Endothelial cell (in vitro differentiated cells): ENCODE measurements at places on chromosomes 4 and X. TPM values are rescaled to one million over a fixed set of nuclear protein-coding genes. Genes with fewer than 3 reads are reported as not detected.

The TENM3 gene
- total RNA-seq: 29.7 TPM

The NAP1L3 gene
- total RNA-seq: 18.3 TPM

The IL2RG gene
- total RNA-seq: not detected

The SLIT2 gene
- total RNA-seq: 8.1 TPM

The GPM6B gene
- 18.8 TPM for total RNA-seq

The PAK3 gene
- 4.0 TPM for total RNA-seq

The UGT2B7 gene
- total RNA-seq: not detected

The UVSSA gene
- total RNA-seq: 22.1 TPM

The SERTM2 gene
- total RNA-seq: 0.92 TPM

DNA sequence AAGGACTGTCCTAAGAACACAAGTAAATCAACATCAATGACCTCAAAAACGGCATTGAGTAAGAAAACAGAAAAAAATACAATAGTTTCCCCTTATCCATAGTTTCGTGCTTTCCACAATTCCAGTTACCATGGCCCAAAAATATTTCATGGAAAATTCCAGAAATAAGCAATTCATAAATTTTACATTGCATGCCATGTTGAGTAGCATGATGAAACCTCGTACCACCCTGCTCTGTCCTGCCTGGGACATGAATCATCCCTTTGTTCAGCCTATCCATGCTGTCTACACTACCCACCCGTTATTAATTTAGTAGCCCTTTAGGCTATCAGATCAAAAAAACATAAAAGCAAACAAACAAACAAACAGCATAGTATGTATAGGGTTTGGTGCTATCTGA is 51.1 kb downstream of the KLF3 start:
- H3K4me3 ChIP-seq: no peak overlapping the region
- H3K27me3 ChIP-seq: peaks cover 2% of the 10 kb centered on the region
- peaks cover 7% of the 10 kb centered on the region for H3K36me3 ChIP-seq
- no peak overlapping the region for H3K27ac ChIP-seq

DNA sequence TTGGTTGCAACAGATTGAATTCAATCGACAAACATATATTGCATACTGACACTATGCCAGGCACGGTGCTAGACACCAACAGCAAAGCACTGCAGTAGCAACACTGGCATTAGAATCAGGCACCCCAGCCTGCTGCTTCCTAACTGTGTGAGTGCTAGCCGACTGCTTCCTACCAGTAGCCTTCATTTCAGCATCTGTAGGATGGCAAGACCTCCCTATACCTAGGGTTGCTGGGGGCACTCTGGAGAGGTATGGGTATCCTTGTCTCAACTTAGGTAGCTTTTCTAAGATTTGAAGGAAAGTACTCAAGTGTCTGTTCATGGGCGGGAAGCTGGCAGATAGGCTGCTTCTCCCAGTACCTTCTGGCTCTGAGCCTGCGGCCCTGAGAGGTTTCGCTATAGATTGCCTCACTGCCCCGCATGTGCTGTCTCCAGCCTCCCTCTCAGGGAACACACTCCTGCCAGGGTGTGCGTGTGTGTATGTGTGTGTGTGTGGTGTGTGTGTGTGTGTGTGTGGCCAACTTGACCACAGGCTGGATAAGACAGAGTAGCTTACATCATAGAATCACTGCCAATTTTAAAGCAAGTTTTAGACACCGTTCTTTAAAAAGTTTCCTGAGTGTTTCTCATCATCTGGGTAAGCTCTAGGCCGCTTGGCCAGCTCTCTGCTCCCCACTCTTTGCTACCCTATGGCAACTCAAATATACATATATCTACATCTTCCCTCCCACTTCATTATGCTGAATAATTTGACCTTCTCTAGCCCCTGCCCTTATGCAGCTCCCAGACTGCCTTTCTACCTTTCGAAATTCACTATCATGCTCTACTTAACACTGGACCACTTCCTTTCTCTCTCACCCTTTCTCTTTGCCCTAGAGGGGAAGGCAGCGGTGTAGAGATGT is 97.0 kb upstream of the PJA1 start:
- peaks cover 15% of the 10 kb centered on the region for H3K27me3 ChIP-seq
- no peak overlapping the region for H3K4me3 ChIP-seq
- H3K27ac ChIP-seq: no peak overlapping the region
- no peak for DNase-seq

DNA sequence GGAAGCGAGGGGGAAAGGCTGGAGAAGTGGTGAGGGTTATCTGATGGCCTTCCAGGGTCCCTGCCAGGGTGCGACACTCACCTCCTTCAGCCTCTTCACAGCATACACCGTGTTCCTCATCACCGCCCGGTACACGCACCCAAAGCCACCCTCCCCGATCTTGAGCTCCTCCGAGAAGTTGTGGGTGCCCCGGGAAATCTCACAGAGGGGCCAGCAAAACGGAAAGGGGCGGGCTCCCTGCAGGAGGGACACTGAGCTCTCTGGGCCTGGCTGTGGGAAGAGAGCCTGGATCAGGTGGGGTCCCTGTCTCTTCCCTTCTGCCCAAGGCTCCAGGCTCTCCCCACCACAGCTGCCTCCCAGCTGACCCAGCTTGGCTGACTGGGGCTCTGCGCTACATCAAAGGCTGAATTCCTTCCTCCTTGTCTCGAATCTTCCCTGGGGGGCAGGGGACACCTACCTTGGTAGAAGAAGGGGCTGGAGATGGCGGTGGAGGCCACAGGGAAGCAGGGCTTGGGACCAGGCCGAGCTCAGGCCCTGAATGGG is 1.1 kb downstream of the IRAK1 start:
- peaks cover 11% of the 10 kb centered on the region for H3K4me1 ChIP-seq
- no peak overlapping the region for H3K27ac ChIP-seq

- H3K27me3 ChIP-seq: peaks cover 18% of the 10 kb centered on the region
- no peak overlapping the region for H3K4me3 ChIP-seq
- peaks cover 8% of the 10 kb centered on the region for H3K36me3 ChIP-seq
These were observed 38.6 kb upstream of the SORCS2 start for GRCh38 chr4:7153711-7154110.

DNA sequence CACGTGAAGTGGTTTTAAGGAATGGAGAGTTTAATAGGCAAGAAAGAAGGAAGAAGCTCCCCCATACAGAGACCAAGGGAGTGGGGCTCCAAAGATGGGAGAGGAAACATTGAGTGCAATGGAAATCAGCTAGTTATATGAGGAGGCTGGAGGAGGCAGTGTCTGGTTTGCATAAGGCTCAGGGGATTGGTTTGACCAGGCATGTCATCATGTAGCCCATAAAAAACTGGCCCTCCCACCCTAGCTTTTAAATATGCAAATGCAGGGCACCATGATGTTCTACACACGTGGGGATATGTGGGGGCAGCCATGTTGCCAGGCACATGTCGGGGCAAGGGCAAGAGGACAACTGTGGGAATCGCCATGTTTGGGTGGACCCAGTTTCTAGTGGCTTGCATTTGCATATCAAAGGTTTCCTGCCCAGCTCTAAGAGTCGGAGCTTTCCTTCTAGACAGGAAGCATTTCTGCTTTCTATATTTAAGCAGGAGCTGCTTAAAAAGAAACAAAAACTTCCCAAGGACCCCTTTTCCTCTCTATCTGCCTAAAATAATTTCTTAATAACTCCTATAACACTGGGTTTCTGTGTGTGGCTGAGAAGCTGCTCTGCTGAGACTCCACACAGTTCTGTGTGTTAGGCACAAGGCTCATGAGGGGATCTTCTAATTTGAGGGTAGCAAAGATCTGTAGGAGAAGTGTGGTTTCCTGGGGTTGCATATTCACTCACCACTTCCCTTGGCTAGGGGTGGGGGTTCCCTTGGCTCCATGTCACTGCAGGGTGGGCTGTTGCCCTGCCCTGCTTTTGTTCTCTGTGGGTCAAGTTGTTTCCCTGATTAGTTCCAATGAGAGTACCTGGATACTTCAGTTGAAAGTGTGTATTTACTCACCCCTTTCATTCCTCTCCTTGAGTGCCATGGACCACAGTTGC is 113.5 kb downstream of the VSIG4 start:
- H3K4me3 ChIP-seq: no peak overlapping the region
- no peak for DNase-seq
- peaks cover 2% of the 10 kb centered on the region for H3K27me3 ChIP-seq
- H3K27ac ChIP-seq: no peak overlapping the region
- no peaks in the 10 kb centered on the region for H3K4me1 ChIP-seq

GRCh38 chrX:84322083-84322827 is 134.3 kb upstream of the RPS6KA6 start:
- H3K27me3 ChIP-seq: peaks cover 2% of the 10 kb centered on the region
- H3K4me3 ChIP-seq: no peak overlapping the region
- no peak for DNase-seq
- H3K27ac ChIP-seq: no peak overlapping the region
- no peaks in the 10 kb centered on the region for H3K4me1 ChIP-seq
- H3K36me3 ChIP-seq: peaks cover 3% of the 10 kb centered on the region

DNA sequence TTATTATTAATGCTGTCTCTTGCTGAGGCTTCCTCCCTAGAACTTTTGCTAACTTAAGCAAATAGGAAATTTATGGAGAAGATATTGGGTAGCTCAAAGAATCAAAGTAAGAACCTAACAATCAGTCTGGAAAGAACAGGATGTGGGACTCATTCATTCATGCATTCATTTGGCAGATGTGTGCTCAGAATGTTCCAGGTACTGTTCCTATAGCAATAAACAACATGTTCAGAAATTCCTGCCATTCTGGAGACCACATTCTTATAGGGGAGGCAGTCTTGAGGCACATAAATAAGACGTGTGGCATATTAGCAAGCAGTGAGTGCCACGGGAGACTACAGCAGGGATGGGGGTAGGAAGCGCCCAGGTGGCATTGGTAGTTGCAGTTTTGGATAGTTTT is 5.0 kb downstream of the GRK4 start:
- H3K4me3 ChIP-seq: no peak overlapping the region

DNA sequence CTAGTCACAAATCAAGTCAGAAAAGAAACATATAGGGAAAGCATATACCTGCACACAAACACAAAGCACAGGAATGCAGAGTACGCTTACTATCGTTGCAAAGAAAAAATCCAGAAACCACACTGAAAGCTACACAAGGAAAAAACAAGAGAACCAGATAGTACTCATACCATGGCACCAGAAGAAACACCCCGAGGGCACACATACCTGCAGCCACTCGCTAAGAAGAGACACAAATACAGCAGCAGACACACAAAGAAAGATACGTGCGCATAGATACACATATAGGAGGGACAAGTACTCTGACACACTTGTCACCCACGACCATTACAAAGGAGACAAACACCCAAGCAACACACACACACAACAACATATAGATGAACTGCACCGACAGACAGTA is 1.4 kb upstream of the SLC38A5 start:
- H3K27me3 ChIP-seq: peaks cover 5% of the 10 kb centered on the region
- H3K27ac ChIP-seq: peak overlapping the region; percentile 61
- H3K4me1 ChIP-seq: peaks cover 34% of the 10 kb centered on the region
- H3K4me3 ChIP-seq: peak overlapping the region; percentile 51
- no peak for DNase-seq
- H3K36me3 ChIP-seq: no peaks in the 10 kb centered on the region

- DNase-seq: no peak
- H3K27me3 ChIP-seq: peaks cover 8% of the 10 kb centered on the region
- H3K4me1 ChIP-seq: no peaks in the 10 kb centered on the region
- no peak overlapping the region for H3K4me3 ChIP-seq
These were observed 1.7 kb upstream of the IL3RA start for GRCh38 chrX:1334854-1335253.

- no peak for DNase-seq
- H3K27me3 ChIP-seq: peaks cover 1% of the 10 kb centered on the region
- H3K27ac ChIP-seq: no peak overlapping the region
- H3K4me3 ChIP-seq: no peak overlapping the region
- no peaks in the 10 kb centered on the region for H3K4me1 ChIP-seq
- H3K36me3 ChIP-seq: no peaks in the 10 kb centered on the region
These were observed 131.5 kb downstream of the GABRA2 start for GRCh38 chr4:46258431-46258830.

GRCh38 chr4:165369522-165369921 is 9.3 kb upstream of the CPE start:
- H3K27me3 ChIP-seq: no peaks in the 10 kb centered on the region
- H3K4me3 ChIP-seq: no peak overlapping the region
- H3K36me3 ChIP-seq: no peaks in the 10 kb centered on the region
- H3K4me1 ChIP-seq: no peaks in the 10 kb centered on the region

GRCh38 chr4:26088433-26088928 is 174.5 kb downstream of the SMIM20 start:
- H3K36me3 ChIP-seq: peaks cover 3% of the 10 kb centered on the region
- DNase-seq: no peak
- no peaks in the 10 kb centered on the region for H3K27me3 ChIP-seq
- no peak overlapping the region for H3K4me3 ChIP-seq
- H3K27ac ChIP-seq: no peak overlapping the region

GRCh38 chr4:156981262-156981769 is 9.7 kb upstream of the PDGFC start:
- no peaks in the 10 kb centered on the region for H3K27me3 ChIP-seq
- no peak overlapping the region for H3K4me3 ChIP-seq
- H3K36me3 ChIP-seq: no peaks in the 10 kb centered on the region
- no peak overlapping the region for H3K27ac ChIP-seq
- no peak for DNase-seq
- peaks cover 3% of the 10 kb centered on the region for H3K4me1 ChIP-seq

GRCh38 chr4:55439023-55439422 is 43.3 kb downstream of the TMEM165 start:
- H3K27me3 ChIP-seq: peaks cover 7% of the 10 kb centered on the region
- no peak overlapping the region for H3K27ac ChIP-seq
- no peak for DNase-seq

GRCh38 chr4:116374815-116375214 is 710.6 kb downstream of the TRAM1L1 start:
- H3K27ac ChIP-seq: no peak overlapping the region
- H3K36me3 ChIP-seq: no peaks in the 10 kb centered on the region
- DNase-seq: no peak

GRCh38 chr4:8589823-8590545 is 2.6 kb upstream of the CPZ start:
- H3K36me3 ChIP-seq: no peaks in the 10 kb centered on the region
- peaks cover 20% of the 10 kb centered on the region for H3K27me3 ChIP-seq
- H3K27ac ChIP-seq: no peak overlapping the region
- no peak overlapping the region for H3K4me3 ChIP-seq
- peaks cover 3% of the 10 kb centered on the region for H3K4me1 ChIP-seq

- DNase-seq: no peak
- no peaks in the 10 kb centered on the region for H3K36me3 ChIP-seq
- no peaks in the 10 kb centered on the region for H3K4me1 ChIP-seq
- H3K4me3 ChIP-seq: no peak overlapping the region
- H3K27me3 ChIP-seq: no peaks in the 10 kb centered on the region
- H3K27ac ChIP-seq: no peak overlapping the region
These were observed 180.6 kb downstream of the RNF150 start for GRCh38 chr4:140952717-140953116.

GRCh38 chrX:151177141-151178027 is 1.0 kb downstream of the GPR50 start:
- H3K27me3 ChIP-seq: peaks cover 18% of the 10 kb centered on the region
- H3K4me3 ChIP-seq: peak overlapping the region; percentile 89
- no peaks in the 10 kb centered on the region for H3K36me3 ChIP-seq
- no peak overlapping the region for H3K27ac ChIP-seq
- H3K4me1 ChIP-seq: peaks cover 3% of the 10 kb centered on the region
- DNase-seq: peak; percentile 37
